Stimulated activated CD4-positive, alpha-beta T cell treated with anti-CD3 and anti-CD28 coated beads, Interleukin-1b, Interleukin-23, amount 100 ng/mL, for 1 hour (primary cell): ENCODE measurements at places on chromosomes 13 and 19.

GRCh38 chr19:17020823-17021222 lies 5.8 kb downstream of the CPAMD8 start:
- no peak for DNase-seq

DNA sequence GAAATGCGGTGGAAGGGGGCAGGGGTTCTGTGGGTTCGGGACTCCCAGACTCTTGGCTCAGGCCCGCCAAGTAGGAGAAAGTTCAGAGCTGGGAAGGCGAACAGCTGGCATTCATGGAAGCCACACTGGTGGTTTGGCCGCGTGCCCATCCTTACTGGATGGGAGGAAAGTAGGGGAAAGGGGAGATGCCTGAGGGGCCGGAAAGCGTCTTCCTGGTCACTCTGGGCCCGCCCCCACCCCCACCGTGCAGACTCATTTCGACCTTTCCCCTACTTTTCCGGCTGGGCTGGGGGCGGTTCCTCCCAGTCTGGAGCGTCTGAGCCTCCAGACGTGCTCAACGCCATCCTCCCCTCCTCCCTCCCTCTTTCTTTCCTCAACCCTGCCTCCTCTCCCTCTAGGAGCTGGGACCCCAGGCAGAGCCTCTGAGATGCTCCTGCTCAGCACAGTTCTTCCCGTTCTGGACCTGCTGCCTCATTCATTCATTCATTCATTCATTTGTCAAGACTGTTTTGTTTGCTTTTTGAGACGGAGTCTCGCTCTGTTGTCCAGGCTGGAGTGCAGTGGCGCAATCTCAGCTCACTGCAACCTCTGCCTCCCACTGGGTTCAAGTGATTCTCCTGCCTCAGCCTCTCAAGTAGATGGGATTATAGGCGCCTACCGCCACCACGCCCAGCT lies 3.5 kb downstream of the ANGPTL4 start:
- no peak for DNase-seq

DNA sequence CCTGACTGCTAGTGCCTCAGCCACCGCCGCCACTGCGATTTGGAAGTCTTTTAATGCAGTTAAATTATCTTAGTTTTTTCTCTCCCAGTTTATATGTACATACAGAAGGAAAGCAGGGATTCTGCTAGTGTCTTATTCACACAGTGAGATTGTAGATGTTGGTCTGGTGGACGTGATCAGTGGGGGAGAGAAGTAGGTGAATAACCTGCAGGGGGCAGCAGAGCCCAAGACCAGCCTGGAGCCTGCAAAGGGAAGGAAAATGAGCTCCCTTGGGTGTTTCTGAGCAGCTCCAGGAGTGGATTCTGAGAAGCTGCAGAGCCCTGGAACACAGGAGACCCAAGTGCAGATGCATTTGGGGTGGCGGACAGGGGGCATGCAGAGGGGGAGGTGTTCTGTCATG lies 26.3 kb downstream of the ZNF844 start:
- DNase-seq, result peak; percentile 47

DNA sequence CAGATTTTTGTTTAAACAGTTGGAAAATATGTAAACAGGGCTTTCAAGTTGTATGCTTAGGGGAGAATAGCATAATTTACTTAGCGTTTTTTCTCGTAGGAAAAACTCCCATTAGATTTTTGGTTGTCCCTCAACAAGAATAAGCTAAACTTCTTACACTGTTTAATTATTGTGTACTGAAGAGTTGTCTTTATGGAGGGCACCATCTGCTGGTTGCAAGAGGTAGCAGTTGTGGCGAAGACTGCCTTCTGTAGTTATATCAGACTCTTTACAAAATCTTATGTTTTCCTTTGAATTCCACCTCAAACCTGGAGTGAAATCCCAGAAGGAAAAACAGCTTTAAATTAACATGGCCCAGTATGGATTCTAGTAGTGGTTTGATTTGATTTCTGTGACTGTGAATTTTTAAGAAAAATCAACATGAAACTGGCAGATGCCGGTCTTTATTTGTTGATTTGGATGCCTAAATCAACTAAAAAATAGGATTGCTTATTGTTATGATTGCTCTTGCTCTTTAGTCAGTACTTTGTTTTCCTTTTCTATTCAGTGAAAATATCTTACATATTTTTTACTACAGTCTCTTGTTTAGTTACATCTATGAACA lies 53.4 kb downstream of the PDS5B start:
- no peak for DNase-seq

GRCh38 chr13:63938851-63939250 lies 2523.2 kb upstream of the PCDH20 start:
- no peak for DNase-seq

- no peak for DNase-seq
These were observed 47.7 kb downstream of the KLF2 start for GRCh38 chr19:16372065-16372915.

GRCh38 chr13:31898378-31899071 lies 133.0 kb upstream of the FRY start:
- no peak for DNase-seq

GRCh38 chr13:77219401-77219800 lies 107.5 kb downstream of the MYCBP2 start:
- DNase-seq, result no peak
